Fibroblast of upper back skin (primary cell): ENCODE measurements at places on chromosomes 3 and 15.

DNA sequence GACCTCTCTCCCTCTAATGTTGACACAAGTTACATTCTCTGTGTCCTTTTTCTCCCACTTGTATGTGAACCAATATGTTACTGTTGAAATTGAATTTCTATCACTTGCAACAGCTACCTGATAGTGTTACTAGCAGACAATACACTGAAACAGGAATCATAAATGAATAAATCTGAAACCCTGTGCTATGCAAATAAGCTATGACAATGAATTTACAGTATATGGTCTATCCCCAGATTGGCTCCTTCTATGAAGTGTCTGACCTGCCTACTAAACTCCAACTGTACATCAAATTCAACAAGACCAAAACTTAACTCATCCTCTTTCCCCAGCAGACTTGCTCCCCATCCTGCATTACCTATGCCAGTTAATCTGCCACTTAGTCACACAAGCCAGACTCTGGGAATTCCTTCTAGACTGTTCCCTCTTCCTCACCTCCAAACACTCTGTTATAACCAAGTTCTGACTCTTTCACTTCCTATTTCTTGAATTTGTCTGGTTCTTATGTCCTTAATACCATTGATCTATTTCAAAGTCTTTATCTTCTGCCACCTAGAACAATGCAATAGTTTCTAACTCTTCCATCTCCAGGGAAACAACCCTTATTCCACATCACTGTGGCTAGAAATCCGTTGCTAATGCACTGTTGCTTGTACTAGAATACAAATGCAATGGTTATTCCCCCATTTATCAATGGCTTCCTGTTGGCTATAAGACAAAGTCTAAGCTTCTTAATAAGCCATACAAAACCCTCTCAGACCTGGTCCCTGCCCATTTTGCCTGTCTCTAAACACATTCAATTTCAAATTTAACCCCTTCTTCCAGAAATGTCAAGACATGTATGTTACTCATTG lies 13.4 kb upstream of the ZNF639 start:
- no peak for DNase-seq

- DNase-seq = no peak
Observed at GRCh38 chr15:57932348-57932747, 133.2 kb downstream of the ALDH1A2 start.

- DNase-seq = no peak
Observed at GRCh38 chr3:150014782-150015181, 44.1 kb upstream of the PFN2 start.

- DNase-seq = no peak
Observed at GRCh38 chr15:80095511-80095910, 36.0 kb downstream of the ZFAND6 start.

DNA sequence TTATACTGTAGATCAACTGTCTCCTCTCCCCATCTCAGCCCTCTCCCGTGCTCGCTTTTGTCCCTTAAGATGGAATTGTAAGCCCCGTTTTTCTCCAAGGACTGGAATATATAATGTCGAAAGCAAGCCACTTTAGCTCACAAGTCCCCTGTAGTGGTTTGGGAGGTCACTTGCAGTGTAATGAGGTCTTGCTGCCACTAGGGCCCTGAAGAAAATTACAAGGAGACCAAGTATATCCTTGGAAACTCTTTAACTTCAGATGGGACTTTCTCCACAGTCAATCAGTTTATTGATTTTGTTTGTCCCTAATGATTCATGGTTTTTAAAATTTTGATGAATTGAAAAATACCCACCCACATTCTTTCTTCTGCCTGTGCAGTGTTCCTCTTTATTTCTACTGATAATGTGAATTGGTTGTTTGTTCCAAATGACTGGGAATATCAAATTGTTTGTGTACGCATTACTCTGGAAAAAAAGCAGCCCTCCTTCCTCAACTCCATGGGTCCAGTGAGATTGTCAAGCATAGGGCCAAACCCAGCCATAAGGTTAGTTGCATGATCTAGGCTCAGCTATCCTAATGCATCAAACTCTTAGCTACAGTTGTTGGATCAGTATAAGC lies 294.8 kb downstream of the MCTP2 start:
- no peak for DNase-seq

DNA sequence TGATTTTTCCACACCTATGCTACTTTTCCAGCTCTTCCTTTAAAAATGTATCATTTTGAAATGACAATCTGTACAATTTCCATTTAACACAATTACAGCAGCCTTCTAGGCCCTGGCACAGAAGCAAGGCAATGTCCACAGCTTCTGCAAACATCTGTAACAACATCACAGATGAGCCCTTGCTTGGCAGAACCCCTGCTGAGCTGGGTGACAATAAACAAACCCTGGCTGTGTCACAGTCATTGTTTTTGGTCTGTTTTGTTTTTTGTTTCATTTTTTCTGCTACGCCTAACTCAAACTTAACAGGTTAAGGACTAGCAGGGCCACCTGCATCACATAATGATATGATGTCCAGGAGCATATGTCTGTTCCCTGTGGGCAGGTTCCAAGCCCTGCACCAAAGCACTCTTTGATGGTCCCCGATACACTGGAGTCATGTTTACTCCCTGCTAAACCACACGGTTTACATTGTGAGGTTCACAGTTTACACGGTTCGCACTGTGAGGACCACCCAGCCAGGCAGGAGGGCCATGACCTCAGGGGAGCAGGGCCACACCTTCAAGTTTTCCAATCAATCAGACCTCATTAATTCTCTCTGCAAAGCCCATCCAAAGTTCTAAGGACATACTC lies 186.8 kb upstream of the CHRNA7 start:
- DNase-seq = no peak

DNA sequence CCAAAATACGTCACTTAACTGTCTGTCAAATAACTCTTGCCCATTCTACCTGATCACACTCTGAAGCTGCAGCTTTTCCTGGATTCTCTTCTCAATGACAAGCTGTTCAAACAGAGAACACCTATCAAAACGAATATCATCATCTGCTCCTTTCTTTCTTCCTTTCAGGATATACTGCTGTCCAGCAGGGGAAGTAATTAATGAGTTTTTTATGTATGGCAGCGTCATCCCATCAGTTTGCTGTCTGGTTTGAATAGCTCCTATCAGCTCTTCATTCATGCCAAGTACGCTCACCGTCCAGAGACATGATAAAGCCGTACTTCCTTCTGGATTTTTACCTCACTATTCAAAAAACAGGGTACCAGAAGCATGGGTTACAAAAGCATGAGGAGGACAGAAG lies at the start of gene CHRM5:
CHRM5 (plus strand) TSS at position 274 of the 400 bp plus-strand sequence. CDS start 94,221 bp downstream, outside the sequence.
- no peak for DNase-seq

GRCh38 chr3:193262707-193263106 lies 21.7 kb downstream of the PLAAT1 start:
- no peak for DNase-seq

DNA sequence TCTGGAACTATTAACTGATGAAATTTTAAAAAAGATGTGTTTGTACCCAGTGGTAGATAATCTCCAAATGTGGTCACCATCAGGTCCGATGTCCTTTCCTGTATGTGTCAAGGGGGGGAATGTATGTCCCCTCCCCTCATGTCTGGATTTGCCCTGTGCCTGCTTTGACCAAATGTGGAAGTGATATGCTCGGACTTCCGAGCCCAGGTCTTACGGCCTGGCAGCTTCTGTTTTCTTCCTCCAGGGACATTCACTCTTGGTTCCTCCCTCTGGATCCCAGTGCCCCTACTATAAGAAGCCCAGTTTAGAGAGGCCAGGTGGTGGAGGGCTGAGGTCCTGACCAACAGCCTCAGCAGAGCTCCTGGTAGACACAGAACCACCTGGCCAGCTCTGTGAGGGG lies 75.5 kb downstream of the CCR1 start:
- DNase-seq = no peak

- peak; percentile 20 for DNase-seq
Observed at GRCh38 chr15:80730926-80731325, 35.8 kb downstream of the ABHD17C start.
